Heart right ventricle (tissue), 16 donors: ENCODE measurements at places on chromosomes 1 and 21.

DNA sequence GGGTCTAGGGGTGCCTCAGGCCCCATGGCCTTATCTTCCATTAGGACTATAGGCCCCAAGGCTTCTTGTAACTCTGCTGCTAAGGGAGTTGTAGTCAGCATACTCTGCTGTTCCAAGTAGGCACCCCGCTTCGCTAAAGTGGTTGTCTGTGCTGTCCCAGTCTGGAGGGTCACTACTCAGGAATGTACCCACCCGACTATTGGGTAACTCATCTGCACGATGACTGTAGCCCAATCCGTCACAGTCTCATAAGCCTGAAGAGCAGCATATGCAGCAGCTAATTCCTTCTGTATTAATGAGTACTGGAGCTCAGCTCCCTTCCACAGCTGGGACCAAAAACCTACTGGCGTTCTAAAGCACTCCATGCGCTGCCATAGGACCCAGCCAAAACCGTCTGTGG is 111.0 kb downstream of the GDAP2 start:
- no peak for DNase-seq

- no peak for DNase-seq
Measured at GRCh38 chr21:36563341-36563926, 83.5 kb upstream of the CLDN14 start.

DNA sequence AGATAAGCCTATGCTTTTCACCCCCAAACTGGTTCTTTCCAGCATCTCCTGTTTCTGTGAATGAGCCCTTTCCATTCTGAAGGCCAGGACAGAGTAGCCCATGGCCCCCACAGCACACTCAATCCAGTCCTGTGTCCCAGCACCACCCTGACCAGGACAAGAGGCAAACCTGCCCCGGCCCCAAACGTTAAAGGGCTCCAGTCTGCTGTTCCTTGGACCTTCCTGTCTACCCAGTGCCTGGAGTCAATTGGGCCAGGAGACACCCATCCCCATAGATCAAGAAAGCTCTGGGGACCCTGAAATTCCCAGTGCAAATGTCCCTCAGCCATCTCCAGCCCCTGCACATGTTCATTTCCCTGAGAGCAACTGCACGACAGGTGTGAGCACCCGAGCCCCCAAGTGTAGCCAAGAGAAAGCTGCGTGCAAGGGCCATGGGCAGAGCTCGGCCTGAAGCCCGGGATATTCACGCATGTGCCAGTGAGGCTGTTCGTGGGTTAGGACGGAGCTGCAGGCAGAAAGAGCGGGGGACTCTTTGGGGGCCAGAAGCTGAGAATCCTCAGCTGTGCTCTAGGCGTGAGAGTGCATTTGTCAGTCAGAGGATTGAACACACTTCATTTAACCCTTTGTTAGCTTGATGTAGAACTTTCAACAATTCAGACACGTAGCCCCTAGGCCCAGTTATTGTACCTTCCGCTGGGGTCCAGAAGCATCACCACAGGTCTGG is 4.2 kb upstream of the RIPK4 start:
- no peak for DNase-seq

GRCh38 chr1:239232921-239233320 is 153.4 kb upstream of the CHRM3 start:
- DNase-seq = no peak

- no peak for DNase-seq
Measured at GRCh38 chr1:51549016-51549619, 30.1 kb upstream of the EPS15 start.

- no peak for DNase-seq
Measured at GRCh38 chr1:8704866-8705506, 112.5 kb downstream of the RERE start.

DNA sequence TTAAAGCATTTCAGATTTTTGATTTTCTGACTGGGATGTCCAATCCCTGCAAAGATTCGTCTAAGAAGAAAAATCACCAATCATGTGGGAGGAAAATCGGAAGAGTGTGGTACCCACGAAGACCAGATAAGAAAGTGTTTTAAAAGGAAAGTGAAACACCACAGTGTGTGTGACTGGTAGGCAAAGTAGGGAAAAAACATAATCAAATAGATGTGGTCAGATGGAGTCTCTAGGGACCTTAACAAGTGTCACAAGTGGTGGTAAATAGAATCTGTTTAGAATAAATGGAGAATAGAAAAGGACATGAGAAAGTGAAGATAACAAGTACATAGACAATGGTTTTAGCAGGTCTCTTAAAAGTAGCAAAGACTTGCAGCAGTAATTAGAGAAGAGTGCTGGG is 154.6 kb downstream of the SLC30A10 start:
- DNase-seq = no peak
